ENCODE measurements at places on chromosomes 2 and 18. TPM values are rescaled to one million over a fixed set of nuclear protein-coding genes. Genes with fewer than 3 reads are reported as not detected.

DNA sequence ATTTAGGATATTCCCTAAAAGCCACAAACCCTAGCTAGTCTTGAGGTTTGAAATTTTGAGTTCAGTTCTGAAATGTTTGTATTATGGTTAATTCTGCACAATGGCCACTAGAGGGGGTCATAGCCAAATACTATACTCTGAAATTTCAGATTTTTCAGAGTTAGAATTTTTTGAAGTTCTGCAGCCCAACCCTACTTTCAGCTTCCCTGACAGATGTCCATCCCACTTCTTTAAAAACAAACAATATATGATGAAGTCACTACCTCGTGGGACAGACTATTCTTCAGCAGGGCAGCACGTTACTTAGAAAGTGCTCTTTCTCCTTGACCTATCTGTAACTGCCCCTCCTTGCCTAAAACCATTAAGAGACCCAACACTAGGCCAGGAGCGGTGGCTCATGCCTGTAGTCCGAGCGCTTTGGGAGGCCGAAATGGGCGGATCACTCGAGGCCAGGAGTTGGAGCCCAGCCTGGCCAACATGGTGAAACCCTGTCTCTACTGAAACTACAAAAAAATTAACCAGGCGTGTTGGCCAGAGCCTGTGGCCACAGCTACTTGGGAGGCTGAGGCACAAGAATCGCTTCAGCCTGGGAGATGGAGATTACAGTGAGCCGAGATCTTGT, 48.2 kb upstream of the PAPOLG start:
- no peak overlapping the region for H3K27ac ChIP-seq
- H3K27me3 ChIP-seq, result no peaks in the 10 kb centered on the region
- no peaks in the 10 kb centered on the region for H3K36me3 ChIP-seq

- no peaks in the 10 kb centered on the region for H3K36me3 ChIP-seq
- no peaks in the 10 kb centered on the region for H3K27me3 ChIP-seq
- ATAC-seq, result no peak
Observed at GRCh38 chr2:217900010-217900779, 102.6 kb downstream of the TNS1 start.

DNA sequence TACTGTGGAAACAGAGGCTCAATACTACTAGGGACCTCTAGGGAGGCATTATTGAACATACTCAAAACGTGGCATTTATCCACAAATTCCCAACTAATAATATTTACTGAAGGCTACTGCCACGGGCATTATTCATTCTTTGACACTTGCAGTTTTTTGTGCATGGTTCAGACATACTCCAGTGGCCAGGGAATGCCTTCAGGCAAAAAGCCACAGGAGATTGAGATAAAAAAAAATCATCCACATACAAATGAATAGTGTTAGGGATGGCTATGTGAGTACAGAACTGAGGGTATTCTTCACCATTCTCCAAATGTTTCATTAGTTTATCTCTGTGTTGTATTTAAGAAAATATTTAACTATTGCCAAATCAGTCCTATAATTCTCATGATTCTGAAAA, 974.9 kb upstream of the PIK3C3 start:
- no peak overlapping the region for H3K27ac ChIP-seq
- ATAC-seq, result no peak
- H3K36me3 ChIP-seq, result no peaks in the 10 kb centered on the region
- no peaks in the 10 kb centered on the region for H3K27me3 ChIP-seq
- no peak overlapping the region for H3K4me3 ChIP-seq

GRCh38 chr2:185618625-185619024, 120.0 kb upstream of the FSIP2 start:
- no peak for ATAC-seq
- no peak overlapping the region for H3K27ac ChIP-seq
- no peaks in the 10 kb centered on the region for H3K27me3 ChIP-seq
- no peak overlapping the region for H3K4me3 ChIP-seq

GRCh38 chr2:181977661-181978350, 7.8 kb upstream of the PPP1R1C start:
- no peaks in the 10 kb centered on the region for H3K36me3 ChIP-seq
- ATAC-seq, result no peak
- H3K27me3 ChIP-seq, result no peaks in the 10 kb centered on the region

DNA sequence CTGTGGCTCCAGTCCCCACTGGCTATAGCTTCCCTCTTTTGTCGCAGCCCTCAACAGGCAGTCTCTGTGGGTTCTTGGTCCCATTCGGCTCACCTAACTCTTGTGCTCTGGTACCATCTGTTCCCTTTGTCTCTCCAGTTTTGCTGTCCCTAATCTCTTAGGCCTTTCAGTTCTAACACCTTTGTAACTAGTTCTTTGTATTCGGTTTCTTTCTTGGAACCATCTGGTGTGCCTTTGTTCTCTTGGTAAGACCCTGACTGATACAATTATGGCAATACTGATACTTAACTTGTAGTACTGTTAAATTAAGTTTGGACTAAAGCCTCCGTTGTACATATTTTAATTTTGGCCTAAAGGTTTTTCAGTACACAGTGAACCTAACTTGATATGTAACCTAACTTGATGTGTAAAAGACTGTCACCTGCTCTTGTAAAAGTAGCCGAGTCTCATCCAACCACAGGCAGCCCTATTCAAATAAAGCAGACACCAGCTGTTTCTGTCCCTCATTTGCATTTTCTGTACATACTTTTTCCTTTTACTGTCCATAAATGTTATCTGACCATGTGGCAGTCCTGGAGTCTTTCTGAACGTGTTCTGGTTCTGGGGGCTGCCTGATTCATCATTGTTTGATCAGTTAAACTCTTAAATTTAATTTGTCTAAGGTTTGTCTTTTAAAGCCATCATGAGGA, 4.8 kb upstream of the MRPL44 start:
- ATAC-seq, result no peak
- no peak overlapping the region for H3K27ac ChIP-seq
- H3K36me3 ChIP-seq, result no peaks in the 10 kb centered on the region
- H3K27me3 ChIP-seq, result no peaks in the 10 kb centered on the region
- H3K4me1 ChIP-seq, result no peaks in the 10 kb centered on the region

GRCh38 chr2:233416706-233417105, 62.4 kb downstream of the DGKD start:
- no peaks in the 10 kb centered on the region for H3K36me3 ChIP-seq
- no peak for ATAC-seq
- no peaks in the 10 kb centered on the region for H3K27me3 ChIP-seq
- H3K27ac ChIP-seq, result no peak overlapping the region
- no peak overlapping the region for H3K4me3 ChIP-seq
- peaks cover 3% of the 10 kb centered on the region for H3K4me1 ChIP-seq

GRCh38 chr2:43787895-43788294, 14.1 kb downstream of the DYNC2LI1 start:
- peak overlapping the region; percentile 75 for H3K27ac ChIP-seq
- H3K4me1 ChIP-seq, result peaks cover 7% of the 10 kb centered on the region
- H3K36me3 ChIP-seq, result no peaks in the 10 kb centered on the region
- H3K27me3 ChIP-seq, result no peaks in the 10 kb centered on the region
- H3K4me3 ChIP-seq, result no peak overlapping the region

GRCh38 chr2:112646791-112647689, 1.3 kb downstream of the SLC20A1 start:
- H3K27me3 ChIP-seq, result no peaks in the 10 kb centered on the region
- peaks cover 48% of the 10 kb centered on the region for H3K36me3 ChIP-seq
- peak overlapping the region; percentile 98 for H3K27ac ChIP-seq
- no peak for ATAC-seq
- H3K4me1 ChIP-seq, result peaks cover 3% of the 10 kb centered on the region

DNA sequence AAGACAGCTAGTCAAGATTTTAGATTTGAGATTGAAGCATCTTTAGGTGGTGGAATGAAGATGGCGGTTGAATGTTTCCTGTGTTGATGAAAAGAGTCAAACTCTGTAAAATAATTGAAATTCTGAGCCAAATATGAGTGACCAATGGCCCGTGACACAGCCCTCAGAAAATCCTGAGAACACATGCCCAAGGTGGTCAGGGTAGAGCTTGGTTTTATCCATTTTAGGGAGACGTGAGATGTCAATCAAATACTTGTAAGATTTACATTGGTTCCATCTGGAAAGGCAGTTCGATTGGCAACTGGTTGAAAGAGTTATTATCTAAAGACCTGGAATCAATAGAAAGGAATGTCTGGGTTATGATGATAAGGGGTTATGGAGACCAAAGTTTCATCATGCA, 198.0 kb upstream of the AGAP1 start:
- H3K36me3 ChIP-seq, result no peaks in the 10 kb centered on the region
- no peak overlapping the region for H3K4me3 ChIP-seq
- no peaks in the 10 kb centered on the region for H3K4me1 ChIP-seq
- H3K27me3 ChIP-seq, result peaks cover 35% of the 10 kb centered on the region
- no peak overlapping the region for H3K27ac ChIP-seq

DNA sequence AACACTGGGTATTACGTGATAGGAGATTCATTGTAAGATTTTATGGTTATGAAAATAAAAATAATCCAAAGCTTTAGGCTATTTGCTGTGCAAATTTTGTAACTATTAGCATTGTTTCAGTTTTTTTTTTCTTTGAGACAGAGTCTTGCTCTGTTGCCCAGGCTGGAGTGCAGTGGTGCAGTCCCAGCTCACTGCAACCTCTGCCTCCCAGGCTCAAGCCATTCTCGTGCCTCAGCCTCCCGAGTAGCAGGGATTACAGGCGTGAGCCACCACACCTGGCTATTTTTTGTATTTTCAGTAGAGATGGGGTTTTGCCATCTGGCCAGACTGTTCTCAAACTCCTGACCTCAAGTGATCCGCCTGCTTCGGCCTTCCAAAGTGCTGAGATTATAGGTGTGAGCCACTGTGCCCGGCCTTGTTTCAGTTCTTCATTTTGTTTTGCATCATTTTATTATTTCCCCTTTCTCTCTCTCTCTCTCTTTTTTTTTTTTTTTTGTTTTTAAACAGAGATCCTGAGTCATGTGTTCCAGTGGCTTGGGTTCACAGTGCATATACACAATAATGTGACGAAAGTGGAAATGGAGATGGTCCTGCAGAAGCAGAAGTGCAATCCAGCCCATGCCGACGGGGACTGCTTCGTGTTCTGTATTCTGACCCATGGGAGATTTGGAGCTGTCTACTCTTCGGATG, 25.8 kb downstream of the CASP10 start:
- peaks cover 11% of the 10 kb centered on the region for H3K4me1 ChIP-seq
- H3K27me3 ChIP-seq, result no peaks in the 10 kb centered on the region
- no peak overlapping the region for H3K27ac ChIP-seq

DNA sequence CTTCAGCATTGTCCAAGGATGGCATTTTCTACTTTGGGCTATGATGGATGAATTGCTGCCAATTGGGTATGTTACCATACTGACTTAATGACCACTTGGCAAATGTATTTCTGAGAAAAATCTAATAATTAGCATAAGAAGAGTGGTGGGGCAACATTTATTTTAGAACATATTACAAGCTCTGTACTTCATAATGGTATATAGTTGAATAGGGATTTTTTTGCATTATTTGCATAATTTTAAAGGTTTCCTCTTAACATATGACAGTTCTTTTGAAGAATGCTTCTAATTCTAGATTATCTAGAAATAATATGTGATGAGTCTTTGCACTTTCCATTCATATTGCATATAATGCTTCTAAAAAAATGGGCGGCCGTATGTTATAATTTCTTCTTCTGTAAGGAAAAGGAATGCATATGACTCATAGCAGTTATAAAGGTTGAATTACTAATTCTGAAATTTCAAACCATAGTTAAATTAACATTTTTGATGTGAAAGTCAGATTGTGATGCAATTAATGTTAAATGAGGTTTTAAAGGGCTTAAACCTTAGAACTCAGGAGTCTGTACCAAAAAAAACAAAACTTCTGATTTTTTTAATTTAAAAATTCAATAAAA, 1652.3 kb upstream of the SLC39A10 start:
- ATAC-seq, result no peak
- H3K27ac ChIP-seq, result no peak overlapping the region
- H3K4me1 ChIP-seq, result no peaks in the 10 kb centered on the region
- no peaks in the 10 kb centered on the region for H3K27me3 ChIP-seq

GRCh38 chr18:22456547-22456946, 38.8 kb upstream of the CTAGE1 start:
- H3K4me3 ChIP-seq, result no peak overlapping the region
- no peaks in the 10 kb centered on the region for H3K27me3 ChIP-seq
- H3K36me3 ChIP-seq, result no peaks in the 10 kb centered on the region

GRCh38 chr2:54274781-54275242, 18.8 kb upstream of the TSPYL6 start:
- no peaks in the 10 kb centered on the region for H3K36me3 ChIP-seq
- H3K4me3 ChIP-seq, result no peak overlapping the region
- H3K27ac ChIP-seq, result no peak overlapping the region
- ATAC-seq, result no peak
- no peaks in the 10 kb centered on the region for H3K4me1 ChIP-seq

DNA sequence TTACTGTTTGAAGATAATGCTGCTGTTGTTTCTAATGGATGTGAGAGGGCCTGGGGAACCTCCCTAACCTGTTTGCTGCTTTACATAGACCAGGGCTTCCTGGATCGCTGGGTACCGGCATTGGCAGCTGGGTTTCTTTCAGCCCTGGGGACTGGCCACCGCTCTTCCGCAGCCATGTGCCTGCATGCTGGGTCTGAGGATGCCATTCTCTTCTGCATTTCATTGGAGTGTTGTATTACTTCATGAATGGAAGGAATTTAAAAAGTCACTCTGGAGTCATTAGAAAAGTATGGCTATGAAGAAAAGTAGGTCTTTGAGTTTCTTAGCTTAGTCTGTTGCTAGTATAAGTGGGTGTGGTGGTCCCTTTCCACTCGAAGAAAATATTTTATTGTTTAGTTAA, 107.3 kb upstream of the MGAT5 start:
- H3K36me3 ChIP-seq, result no peaks in the 10 kb centered on the region
- no peaks in the 10 kb centered on the region for H3K4me1 ChIP-seq
- H3K27me3 ChIP-seq, result no peaks in the 10 kb centered on the region
- no peak overlapping the region for H3K4me3 ChIP-seq

DNA sequence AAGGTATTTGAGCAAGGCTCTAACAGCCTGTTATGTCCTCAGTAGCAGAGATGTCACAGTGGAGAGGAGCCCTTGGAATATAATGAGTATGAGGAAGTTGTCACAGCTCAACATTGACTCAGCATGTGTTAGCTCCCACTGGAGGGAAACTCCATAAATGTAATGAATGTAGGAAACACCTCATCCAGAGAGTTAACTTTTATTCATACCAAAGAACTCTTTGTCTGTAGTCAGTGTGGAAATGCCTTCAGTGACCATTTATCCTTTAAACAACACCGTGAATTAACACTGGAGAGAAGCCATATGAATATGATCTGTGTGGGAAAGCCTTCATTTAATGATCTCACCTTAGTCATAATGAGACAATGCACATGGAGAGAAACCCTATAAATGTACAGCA, 59.7 kb downstream of the CYP1B1 start:
- no peaks in the 10 kb centered on the region for H3K4me1 ChIP-seq
- no peak overlapping the region for H3K27ac ChIP-seq
- no peaks in the 10 kb centered on the region for H3K36me3 ChIP-seq
- H3K27me3 ChIP-seq, result no peaks in the 10 kb centered on the region
- ATAC-seq, result no peak

GRCh38 chr2:165803123-165803760, 9.2 kb upstream of the GALNT3 start:
- no peak overlapping the region for H3K4me3 ChIP-seq
- no peaks in the 10 kb centered on the region for H3K4me1 ChIP-seq
- no peaks in the 10 kb centered on the region for H3K36me3 ChIP-seq
- no peak overlapping the region for H3K27ac ChIP-seq

GRCh38 chr2:170518911-170519310, 196.2 kb upstream of the SP5 start:
- H3K27ac ChIP-seq, result no peak overlapping the region
- no peak for ATAC-seq
- no peaks in the 10 kb centered on the region for H3K27me3 ChIP-seq
- H3K4me3 ChIP-seq, result no peak overlapping the region
- no peaks in the 10 kb centered on the region for H3K4me1 ChIP-seq

Gene HRH4
- not detected for total RNA-seq

Gene VSNL1
- 0.58 TPM for total RNA-seq

Gene ALKAL2
- total RNA-seq, result not detected

Gene ZNF397
- total RNA-seq, result 40.0 TPM

Gene SFTPB
- not detected for total RNA-seq

All from gastroesophageal sphincter (tissue), 4 donors.